ENCODE measurements at places on chromosomes 12 and 14. TPM values are rescaled to one million over a fixed set of nuclear protein-coding genes. Genes with fewer than 3 reads are reported as not detected.

DNA sequence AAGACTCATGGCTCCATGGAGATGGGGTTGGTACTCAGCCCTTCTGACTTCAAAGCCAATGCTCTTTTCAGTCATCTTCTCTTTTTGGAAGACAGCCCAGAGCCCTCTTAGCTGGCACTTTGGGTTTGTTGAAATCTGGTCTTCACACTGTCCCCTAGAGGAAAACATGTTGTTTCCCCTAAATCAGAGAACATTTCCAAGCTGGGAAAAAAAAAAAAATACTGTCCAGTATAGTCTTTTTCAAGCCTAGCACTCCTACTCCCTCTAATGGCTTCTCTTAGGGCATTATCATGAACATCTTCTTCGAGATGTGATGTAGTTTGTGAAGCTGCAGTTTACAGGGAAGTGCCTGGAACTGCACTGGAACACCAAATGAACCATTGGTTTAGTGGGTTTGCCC lies 3.0 kb upstream of the ZC3H14 start:
- H3K27ac ChIP-seq, result no peak overlapping the region
- peaks cover 11% of the 10 kb centered on the region for H3K4me1 ChIP-seq
- peaks cover 7% of the 10 kb centered on the region for H3K36me3 ChIP-seq
- no peak for DNase-seq
- no peaks in the 10 kb centered on the region for H3K27me3 ChIP-seq

DNA sequence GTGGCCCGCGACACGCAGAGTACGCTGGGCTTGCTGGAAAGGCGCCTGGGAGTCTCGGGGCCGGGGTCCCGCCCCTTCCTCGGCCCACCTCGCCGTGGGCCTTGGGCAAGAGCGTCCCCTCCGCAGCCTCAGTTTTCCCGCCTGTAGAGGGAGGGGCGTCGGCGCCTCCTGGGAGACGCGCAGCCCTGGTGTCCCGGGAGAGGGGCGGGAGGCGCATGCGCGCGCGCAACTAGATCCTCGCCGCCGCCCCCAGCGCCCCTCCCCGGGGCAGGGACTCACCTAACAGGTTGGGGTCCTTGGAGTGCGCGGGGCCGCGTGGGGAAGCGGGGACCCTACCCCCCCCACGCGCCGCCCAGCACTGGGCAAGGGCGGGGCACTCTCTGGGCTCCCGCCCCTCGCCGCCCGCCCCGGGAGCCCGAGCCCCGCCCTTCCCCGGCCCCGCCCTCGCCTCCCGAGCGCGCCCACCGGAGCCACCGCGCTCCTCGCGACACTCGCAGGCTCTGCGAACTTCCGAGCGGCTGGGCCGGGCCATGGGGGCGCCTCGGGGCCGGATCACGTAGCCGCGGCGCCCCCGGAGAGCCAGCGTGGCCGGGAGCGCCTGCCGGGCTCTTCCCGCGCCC lies at the start of gene KIF26A:
Gene KIF26A, plus strand, starts transcription at position 490 of the 620 bp plus-strand sequence. CDS start 136 bp downstream, outside the sequence.
- no peak for DNase-seq
- peak within 1 kb of the TSS; percentile 62 for H3K4me3 ChIP-seq
- no peaks in the 10 kb centered on the region for H3K36me3 ChIP-seq
- peaks cover 37% of the 10 kb centered on the region for H3K4me1 ChIP-seq
- no peak within 1 kb of the TSS for H3K27ac ChIP-seq
- H3K27me3 ChIP-seq, result peaks cover 23% of the 10 kb centered on the region

DNA sequence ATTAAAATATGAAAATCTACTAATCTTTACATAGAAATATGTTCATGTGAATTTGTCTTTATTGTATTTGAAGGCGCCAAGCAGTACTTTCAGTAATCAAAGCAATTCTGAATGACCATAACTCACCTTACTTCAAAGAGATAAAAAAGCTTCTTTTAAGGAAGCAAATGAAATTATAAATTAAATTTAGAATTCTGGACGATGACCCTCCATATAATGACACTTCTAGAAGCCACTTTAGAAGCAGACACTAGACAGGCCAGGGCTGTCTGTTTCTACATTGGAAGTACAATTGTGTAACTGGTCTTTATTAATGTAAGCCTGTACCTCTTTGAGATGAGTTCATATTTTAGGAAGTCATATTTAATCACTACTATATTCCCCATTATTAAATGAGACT lies 222.9 kb downstream of the CNTN1 start:
- no peaks in the 10 kb centered on the region for H3K27me3 ChIP-seq
- H3K27ac ChIP-seq, result no peak overlapping the region

- H3K27me3 ChIP-seq, result no peaks in the 10 kb centered on the region
- DNase-seq, result no peak
- no peak overlapping the region for H3K4me3 ChIP-seq
- H3K4me1 ChIP-seq, result no peaks in the 10 kb centered on the region
- H3K36me3 ChIP-seq, result no peaks in the 10 kb centered on the region
- no peak overlapping the region for H3K27ac ChIP-seq
These were observed 25.5 kb upstream of the PCED1B start for GRCh38 chr12:47053961-47054360.

DNA sequence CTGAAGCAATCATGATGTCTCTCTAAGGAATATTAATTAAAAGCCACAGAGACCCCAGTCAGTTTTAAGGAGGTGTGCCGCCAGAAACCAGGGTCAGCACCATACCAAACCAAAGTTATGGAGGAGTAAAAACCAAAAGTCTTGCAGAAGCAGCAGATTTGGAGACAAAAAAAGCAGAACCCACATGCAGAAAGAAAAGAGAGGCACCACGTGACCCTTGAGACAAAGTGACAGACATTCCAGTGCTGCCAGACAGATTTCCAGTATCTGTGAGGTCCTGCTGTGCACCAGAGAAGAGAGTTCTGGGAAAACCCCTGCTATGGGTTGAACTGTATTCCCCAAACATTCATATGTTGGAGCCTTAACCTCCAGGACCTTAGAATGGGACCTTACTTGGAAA lies 59.7 kb downstream of the CAPZA3 start:
- H3K4me1 ChIP-seq, result no peaks in the 10 kb centered on the region
- no peak overlapping the region for H3K27ac ChIP-seq

DNA sequence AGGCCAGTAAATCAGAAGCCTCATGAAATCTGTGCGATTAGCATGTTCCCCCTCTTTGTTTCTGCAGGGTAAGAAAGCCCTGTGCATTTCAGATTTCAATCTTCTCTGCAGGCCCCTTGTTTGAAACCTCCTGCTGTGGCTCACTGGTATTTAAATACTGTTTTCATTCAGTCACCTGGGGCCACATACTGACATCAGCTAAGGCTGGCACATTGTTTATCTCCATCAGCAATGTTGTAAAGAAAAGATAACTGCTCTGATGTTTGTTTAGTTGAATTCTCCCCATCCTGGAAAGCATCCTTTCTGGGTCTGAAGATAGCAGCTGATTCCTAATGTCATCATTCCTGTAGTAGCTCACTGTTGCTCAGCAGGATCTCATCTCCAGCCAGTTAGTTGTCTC lies 554.9 kb downstream of the NRXN3 start:
- no peaks in the 10 kb centered on the region for H3K27me3 ChIP-seq
- H3K27ac ChIP-seq, result no peak overlapping the region
- no peaks in the 10 kb centered on the region for H3K36me3 ChIP-seq
- H3K4me3 ChIP-seq, result no peak overlapping the region
- no peak for DNase-seq

DNA sequence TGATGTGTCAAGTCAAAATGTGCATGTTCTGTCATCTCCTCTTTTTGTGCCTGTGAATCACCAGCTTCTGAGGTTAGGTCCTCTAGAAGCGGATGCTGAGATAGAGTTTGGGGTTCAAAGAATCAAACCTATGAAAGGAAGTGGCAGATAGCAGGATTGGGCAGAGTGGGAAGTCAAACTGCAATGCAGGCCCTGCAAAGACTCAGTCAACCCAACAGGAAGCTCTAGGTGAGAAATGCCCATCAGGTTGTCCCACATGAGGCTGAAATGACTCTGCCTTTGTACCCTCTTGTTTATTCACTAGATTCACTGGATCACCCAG lies 4.5 kb upstream of the MIA2 start:
- H3K4me3 ChIP-seq, result no peak overlapping the region
- no peaks in the 10 kb centered on the region for H3K27me3 ChIP-seq
- no peaks in the 10 kb centered on the region for H3K4me1 ChIP-seq
- no peaks in the 10 kb centered on the region for H3K36me3 ChIP-seq
- no peak for DNase-seq
- H3K27ac ChIP-seq, result no peak overlapping the region

DNA sequence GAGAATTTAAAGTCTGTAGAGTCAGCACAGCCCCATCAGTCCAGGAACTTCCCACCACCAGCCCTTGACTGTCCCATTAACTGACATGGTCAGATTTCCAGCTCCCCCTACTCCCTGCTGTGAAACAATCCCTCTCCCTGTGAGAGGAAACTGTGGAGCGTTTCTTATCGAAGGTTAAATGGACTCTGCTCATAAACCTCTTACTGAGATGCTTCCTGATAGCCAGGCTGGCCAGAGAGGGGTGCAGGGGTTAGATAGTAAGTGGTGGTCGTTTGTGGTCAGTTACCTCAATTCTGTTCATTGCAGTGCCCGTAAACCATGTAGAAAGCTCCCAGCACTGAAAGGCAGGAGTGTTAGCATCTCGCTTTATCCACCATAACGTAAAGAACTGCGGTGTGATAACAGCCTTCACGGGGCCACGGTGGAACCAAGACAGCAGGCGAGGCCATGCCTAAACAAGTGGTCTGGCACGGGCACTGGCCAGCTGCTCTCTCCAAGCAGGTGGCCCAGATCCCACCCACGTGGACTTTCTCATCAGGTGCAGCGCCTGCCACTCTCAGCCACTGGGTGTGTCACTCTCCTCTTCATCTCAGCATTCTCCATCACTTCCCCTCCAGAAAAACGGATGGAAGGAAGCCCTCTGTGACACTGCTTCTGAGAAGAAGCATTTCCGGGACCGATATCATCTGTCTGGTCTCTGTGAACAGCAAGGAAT lies 102.2 kb downstream of the FBXL14 start:
- H3K4me1 ChIP-seq, result no peaks in the 10 kb centered on the region
- no peak for DNase-seq
- no peak overlapping the region for H3K27ac ChIP-seq
- H3K27me3 ChIP-seq, result no peaks in the 10 kb centered on the region
- no peak overlapping the region for H3K4me3 ChIP-seq
- H3K36me3 ChIP-seq, result no peaks in the 10 kb centered on the region

DNA sequence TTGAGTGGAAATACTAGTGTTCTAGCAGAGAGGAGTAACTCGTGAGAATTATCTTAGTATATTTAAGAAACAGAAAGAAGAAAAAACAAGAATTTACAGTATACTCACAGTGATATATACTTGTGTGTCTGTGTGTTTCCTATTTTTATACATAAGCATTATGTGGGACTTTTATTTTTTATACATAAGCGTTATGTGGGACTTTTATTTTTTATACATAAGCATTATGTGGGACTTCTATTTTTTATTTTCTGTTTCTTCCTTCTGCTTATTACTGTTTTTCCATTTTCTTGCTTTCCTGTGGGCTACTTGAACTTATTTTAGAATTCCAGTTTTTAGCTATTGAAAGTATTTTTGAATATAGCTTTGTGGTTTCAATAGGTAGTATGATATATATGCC lies 6.9 kb upstream of the ZNF140 start:
- H3K4me1 ChIP-seq, result no peaks in the 10 kb centered on the region
- no peak for DNase-seq
- no peak overlapping the region for H3K4me3 ChIP-seq
- no peaks in the 10 kb centered on the region for H3K27me3 ChIP-seq
- H3K36me3 ChIP-seq, result no peaks in the 10 kb centered on the region

DNA sequence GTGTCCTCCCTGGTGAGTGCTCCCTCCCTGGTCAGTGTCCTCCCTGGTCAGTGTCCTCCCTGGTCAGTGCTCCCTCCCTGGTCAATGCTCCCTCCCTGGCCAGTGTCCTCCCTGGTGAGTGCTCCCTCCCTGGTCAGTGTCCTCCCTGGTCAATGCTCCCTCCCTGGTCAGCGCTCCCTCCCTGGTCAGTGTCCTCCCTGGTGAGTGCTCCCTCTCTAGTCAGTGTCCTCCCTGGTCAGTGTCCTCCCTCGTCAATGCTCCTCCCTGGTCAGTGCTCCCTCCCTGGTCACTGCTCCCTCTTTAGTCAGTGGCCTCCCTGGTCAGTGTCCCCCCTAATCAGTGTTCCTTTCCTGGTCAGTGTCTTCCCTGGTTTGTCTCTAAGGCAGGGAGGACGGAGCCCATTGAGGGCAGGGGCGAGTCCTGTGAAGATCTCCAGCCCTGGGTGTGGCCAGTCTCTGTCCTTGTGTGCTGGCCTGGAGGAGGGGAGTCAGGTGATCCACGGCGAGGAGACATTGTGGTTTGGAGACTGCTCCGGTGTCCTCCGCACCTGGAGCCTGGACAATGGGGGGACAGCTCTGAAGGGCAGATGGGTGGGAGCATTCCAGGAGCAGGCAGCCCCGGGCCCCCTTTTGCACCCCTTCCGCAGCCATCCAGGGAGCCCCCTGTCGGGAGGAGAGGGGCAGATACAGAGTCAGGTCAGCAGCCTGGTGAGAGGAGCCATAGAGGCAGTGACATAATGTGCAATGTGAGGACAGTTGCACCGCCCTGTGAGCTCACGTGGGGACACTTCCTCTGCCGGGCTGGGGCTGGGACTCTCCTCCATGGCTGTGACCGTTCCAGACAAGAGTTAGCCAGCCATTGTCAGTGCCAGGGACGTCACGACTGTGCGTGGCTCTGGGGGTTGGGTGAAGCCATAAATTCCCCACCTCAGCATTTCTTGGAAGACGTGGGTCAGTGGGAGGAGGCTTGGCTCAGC lies 93.4 kb downstream of the ADGRD1 start:
- no peaks in the 10 kb centered on the region for H3K4me1 ChIP-seq
- no peak for DNase-seq
- no peaks in the 10 kb centered on the region for H3K36me3 ChIP-seq
- no peak overlapping the region for H3K27ac ChIP-seq
- H3K27me3 ChIP-seq, result no peaks in the 10 kb centered on the region

- no peaks in the 10 kb centered on the region for H3K4me1 ChIP-seq
- no peak overlapping the region for H3K4me3 ChIP-seq
- no peak for DNase-seq
These were observed 108.4 kb downstream of the MON2 start for GRCh38 chr12:62575036-62575435.

DNA sequence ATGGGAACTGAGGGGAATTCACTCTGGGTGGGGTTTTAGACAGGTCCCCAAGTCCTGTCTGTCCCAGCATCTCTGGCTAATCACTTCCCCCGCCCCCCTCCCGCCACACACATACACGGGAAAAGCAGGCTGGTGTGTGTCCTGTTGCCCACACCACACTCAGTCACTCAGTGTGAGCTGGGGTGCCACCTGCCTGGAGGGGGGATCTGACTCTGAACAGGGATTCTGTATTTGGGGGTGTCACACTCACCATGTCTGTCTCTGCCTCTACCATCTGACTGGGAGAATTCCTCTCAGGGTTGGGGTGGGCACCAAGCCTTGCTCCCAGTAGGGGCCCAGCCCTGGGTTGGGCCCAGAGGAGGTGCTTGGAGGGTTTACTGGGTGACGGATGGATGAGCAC lies 31.1 kb downstream of the SH2B3 start:
- peaks cover 39% of the 10 kb centered on the region for H3K4me1 ChIP-seq
- no peaks in the 10 kb centered on the region for H3K27me3 ChIP-seq
- H3K4me3 ChIP-seq, result no peak overlapping the region
- no peak overlapping the region for H3K27ac ChIP-seq

GRCh38 chr14:103023881-103024473 lies 33.4 kb downstream of the CDC42BPB start:
- no peaks in the 10 kb centered on the region for H3K27me3 ChIP-seq
- no peak overlapping the region for H3K27ac ChIP-seq
- H3K4me1 ChIP-seq, result peaks cover 4% of the 10 kb centered on the region

The MRPL52 gene
- 70.5 TPM for polyA plus RNA-seq

The IRAK3 gene
- polyA plus RNA-seq, result 0.28 TPM

The C3AR1 gene
- not detected for polyA plus RNA-seq

The TUBA1A gene
- 789 TPM for polyA plus RNA-seq

The TAS2R43 gene
- 0.18 TPM for polyA plus RNA-seq

Measured in H1 (cell line).